ENCODE measurements at places on chromosomes 12 and 14.

- DNase-seq: no peak
Observed at GRCh38 chr12:91178139-91178561, 4.5 kb downstream of the DCN start.

DNA sequence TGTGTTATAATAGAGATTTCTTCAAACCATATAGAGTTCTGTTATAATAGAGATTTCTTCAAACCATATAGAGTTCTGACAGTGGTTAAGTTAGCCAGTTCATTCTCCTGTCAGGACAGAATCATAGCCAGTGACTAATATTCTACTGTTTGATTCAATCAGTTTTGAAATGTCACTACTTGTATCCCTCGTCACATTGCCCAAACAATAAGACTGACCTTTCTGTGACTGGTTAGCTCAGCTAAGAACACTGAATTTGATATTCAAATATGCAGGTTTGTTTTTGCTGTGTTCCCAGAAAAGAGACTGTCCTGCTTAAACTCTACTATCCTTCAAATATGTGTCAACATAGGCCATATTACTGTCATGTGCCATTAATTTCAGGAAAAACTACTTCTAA is 74.4 kb downstream of the ALG10B start:
- DNase-seq: no peak

GRCh38 chr14:51443195-51444018 is 203.4 kb downstream of the TMX1 start:
- DNase-seq: no peak

DNA sequence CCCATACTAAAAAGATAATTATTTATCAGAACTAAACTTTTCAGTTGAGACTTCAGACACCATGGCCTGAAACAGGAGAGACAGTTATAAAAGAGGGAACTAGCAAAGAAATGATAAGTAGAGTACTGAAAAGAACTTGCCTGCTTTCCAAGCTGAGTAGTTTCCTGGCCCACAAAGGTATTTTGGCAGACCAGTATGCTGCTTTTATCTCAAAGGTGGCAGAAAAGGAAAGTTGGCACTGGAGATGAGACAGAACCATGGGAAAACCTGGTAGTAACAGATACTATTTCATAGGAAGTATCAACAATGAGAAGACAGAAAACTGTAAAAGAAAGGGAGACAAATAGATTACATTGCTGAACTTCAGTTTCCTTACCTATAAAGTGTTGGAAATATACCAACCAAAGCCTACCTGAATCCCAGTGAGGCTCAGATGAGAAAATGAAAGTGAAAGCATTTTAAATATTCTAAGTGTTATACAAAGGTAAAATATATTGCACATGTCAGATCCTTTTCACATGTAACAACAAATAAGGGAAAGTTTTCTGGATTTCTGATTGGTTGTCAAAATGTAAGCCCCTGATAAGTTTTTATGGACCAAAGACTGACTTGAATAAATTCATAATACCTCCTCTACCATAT is 155.3 kb upstream of the FSCB start:
- DNase-seq: no peak

- no peak for DNase-seq
Observed at GRCh38 chr12:16359512-16360491, 12.4 kb downstream of the MGST1 start.
